ENCODE measurements at places on chromosomes 16 and 17.
A peak's percentile ranks its signal among the peaks of the same experiment; 100 is the strongest.

- DNase-seq: no peak
These were observed 147.6 kb upstream of the HS3ST3A1 start for GRCh38 chr17:13749166-13749890.

- no peak for DNase-seq
These were observed 71.4 kb upstream of the IRX6 start for GRCh38 chr16:55252577-55252976.

GRCh38 chr17:73792994-73793393 lies 148.7 kb upstream of the SDK2 start:
- no peak for DNase-seq

- no peak for DNase-seq
These were observed 109.8 kb downstream of the GOSR1 start for GRCh38 chr17:30586818-30587595.

DNA sequence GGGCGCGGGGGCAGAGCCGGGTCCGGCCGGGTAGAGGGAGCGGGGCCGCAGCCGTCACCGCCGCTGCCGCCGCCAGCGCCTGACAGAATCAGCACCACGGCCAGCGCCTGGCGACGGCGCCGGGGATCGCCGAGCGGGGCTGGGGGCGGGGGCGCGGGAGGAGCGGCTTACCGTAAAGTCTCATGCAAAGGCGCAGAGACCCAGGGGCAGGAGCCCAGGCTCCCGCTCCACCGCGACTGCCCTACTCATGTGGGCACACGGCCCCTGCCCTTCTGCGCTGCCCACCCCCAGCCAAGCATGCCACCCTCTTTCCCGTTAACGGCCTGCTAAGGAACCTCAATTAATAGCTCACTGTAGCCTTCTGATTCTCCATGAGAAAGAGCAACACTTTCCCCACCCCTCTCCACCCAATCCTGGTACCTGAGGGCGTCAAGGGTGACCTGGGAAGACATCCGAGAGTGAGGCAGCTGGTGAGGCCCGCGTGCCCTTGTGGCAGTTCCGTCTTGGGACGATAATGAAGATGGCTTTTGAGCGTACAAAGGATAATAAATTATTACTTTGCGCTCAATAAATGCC lies at the start of gene SEZ6:
Gene SEZ6 (minus strand): TSS at position 98 of the 576 bp plus-strand sequence. CDS start 164 bp downstream, outside the sequence.
- peak; percentile 88 for DNase-seq

DNA sequence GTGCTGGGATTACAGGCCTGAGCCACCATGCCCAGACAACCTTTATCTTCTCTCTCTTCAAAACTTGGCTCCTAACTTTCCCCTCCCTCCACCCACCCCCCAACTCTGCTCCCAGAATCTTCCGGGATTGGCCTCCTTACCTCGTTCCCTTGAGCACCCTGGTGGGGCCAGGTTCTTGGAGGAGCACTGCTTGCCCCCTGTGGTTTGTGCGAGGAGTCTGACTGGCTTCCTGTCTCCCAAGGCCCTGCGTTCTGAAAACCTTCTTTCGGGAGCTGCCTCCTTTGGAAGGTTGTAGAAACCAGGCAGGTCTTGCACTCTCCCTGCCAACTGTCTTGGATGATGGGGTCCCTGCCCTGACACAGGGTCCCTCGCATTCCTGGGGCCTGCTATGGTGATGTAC lies 19.8 kb downstream of the PLXDC1 start:
- DNase-seq: no peak

GRCh38 chr17:67655478-67656148 lies 62.1 kb upstream of the NOL11 start:
- DNase-seq: peak; percentile 71

DNA sequence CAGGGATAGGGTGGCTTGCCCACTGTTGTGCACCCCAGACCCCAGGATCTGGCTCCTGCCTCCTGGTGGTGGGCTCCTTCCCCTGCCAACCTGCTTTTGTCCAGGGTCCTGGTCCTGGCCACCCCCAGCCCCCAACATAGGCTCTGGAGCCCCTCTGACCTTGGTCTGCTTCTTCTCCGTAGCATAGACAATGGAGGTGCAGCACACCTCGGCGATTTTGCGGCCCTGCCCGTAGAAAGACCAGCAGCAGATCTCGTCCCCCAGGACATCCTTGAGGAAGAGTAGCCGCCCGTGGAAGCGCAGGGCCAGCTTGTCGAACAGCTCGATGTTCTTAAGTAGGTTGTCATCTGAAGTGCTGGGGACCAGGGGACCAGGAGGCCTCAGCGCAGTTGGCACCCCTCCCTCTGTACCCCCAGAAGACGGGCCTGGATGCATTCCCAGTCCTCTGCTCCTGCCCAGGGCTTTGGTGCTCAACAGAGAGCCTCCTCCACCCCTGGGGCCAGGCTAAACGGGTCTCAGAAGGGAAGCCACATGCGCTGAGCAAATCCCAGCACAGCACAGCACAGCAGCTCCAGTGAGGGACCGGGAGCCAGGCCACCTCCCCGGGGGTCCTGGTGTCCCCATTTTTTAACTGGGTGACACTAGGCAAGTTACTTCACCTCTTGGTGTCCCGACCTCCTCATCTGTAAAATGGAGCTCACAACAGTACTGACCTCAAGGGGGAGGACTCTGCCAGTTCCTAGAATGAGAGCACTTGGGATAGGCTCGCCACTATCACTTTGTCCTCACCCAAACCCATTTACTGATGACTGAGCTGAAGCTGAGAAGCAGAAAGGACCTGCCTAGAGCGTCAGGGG lies 10.8 kb downstream of the ASPHD1 start:
- no peak for DNase-seq

GRCh38 chr16:71464231-71464630 lies 2.2 kb upstream of the ZNF23 start:
- DNase-seq: no peak

DNA sequence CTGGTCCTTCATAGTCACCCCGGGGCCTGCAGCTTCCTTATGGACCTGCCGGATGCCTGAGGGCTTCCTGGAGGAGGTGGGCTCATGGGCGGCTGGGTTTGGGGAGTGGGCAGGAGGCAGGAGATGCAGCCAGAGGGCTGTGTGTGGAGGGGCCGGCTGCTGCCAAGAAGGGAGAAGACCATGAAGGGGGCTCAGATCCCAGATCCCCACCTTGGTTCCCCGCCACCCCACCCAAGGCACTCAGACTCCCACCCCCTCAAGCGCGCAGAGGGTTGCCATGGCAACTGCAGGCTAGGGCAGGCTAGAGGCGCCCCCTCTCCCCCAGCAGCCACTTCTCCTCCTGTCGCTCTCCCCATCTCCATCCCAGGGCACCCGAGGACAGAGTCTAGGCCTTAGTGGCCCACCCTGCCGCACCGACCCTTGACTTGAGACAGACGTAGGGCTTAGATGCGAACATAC lies 104.5 kb downstream of the CRLF3 start:
- no peak for DNase-seq

DNA sequence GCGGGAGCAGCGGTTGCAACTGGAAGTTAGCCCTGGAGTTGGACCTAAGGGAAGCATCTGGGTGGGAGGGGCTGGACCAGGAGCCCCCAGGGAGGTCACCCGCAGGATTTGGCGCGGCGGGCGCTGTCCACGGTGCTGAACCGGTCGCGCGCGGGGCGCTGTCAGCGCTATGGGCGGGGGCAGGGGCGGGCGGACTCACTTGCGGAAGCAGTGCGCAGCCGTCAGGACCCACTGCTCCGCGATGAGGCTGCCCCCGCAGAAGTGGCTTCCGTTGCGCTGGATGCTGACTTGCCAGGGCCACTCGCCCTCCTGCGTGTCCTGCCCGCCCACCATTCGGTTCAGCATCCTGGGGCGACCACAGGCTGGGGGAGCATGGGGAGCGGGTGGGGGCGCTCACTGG lies 4.5 kb downstream of the PRSS27 start:
- peak; percentile 66 for DNase-seq

DNA sequence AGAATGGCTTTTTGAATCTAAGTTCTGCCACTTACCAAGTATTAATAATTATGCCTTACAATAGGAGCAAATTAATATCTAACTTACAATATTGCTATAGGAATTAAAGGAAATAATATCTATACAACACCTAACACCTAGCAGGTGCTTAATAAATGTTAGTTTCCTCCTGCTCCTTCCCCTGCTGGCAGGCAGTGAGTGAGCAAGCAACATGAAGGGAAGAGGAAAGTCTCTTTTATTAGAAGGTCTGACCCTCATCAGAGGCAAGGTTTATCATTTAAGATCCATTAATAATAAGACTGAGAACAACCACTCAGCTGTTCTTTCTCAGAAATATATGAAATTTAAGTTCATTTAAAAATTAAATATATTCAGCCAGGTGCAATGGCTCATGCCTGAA lies 6.7 kb upstream of the DYNC1LI2 start:
- DNase-seq: no peak

GRCh38 chr16:75758215-75758614 lies 31.9 kb upstream of the CPHXL start:
- peak; percentile 36 for DNase-seq

Data from OCI-M1 (cell line).